Natural killer cell treated with Interleukin-12 subunit alpha and Interleukin-12 subunit beta and Interleukin-15 and Interleukin-18, amount 100 ng/mL, for 72 hours (primary cell): ENCODE measurements at places on chromosomes 5 and 9. TPM values are rescaled to one million over a fixed set of nuclear protein-coding genes. Genes with fewer than 3 reads are reported as not detected.
A peak's percentile ranks its signal among the peaks of the same experiment; 100 is the strongest.

The SLC6A7 gene
- not detected for total RNA-seq

- peaks cover 26% of the 10 kb centered on the region for H3K27me3 ChIP-seq
- H3K4me3 ChIP-seq: no peak overlapping the region
- DNase-seq: no peak
- no peak overlapping the region for H3K27ac ChIP-seq
- H3K4me1 ChIP-seq: no peaks in the 10 kb centered on the region
- no peaks in the 10 kb centered on the region for H3K36me3 ChIP-seq
Measured at GRCh38 chr5:75756211-75756610, 39.0 kb upstream of the POC5 start.

- peaks cover 8% of the 10 kb centered on the region for H3K4me1 ChIP-seq
- H3K4me3 ChIP-seq: no peak overlapping the region
- H3K36me3 ChIP-seq: no peaks in the 10 kb centered on the region
- DNase-seq: no peak
Measured at GRCh38 chr9:113298924-113299770, 4.0 kb downstream of the RNF183 start.

- H3K4me1 ChIP-seq: peaks cover 5% of the 10 kb centered on the region
- H3K27me3 ChIP-seq: peaks cover 6% of the 10 kb centered on the region
- H3K4me3 ChIP-seq: no peak overlapping the region
- H3K27ac ChIP-seq: no peak overlapping the region
Measured at GRCh38 chr5:61290791-61291210, 41.3 kb upstream of the ZSWIM6 start.

- no peak for DNase-seq
- H3K27ac ChIP-seq: no peak overlapping the region
- H3K4me3 ChIP-seq: no peak overlapping the region
- no peaks in the 10 kb centered on the region for H3K27me3 ChIP-seq
Measured at GRCh38 chr9:11871852-11872251, 821.3 kb upstream of the TYRP1 start.

The SOWAHA gene
- total RNA-seq: not detected

The PCDHGC4 gene
- total RNA-seq: not detected

The RNF208 gene
- total RNA-seq: 1.9 TPM

DNA sequence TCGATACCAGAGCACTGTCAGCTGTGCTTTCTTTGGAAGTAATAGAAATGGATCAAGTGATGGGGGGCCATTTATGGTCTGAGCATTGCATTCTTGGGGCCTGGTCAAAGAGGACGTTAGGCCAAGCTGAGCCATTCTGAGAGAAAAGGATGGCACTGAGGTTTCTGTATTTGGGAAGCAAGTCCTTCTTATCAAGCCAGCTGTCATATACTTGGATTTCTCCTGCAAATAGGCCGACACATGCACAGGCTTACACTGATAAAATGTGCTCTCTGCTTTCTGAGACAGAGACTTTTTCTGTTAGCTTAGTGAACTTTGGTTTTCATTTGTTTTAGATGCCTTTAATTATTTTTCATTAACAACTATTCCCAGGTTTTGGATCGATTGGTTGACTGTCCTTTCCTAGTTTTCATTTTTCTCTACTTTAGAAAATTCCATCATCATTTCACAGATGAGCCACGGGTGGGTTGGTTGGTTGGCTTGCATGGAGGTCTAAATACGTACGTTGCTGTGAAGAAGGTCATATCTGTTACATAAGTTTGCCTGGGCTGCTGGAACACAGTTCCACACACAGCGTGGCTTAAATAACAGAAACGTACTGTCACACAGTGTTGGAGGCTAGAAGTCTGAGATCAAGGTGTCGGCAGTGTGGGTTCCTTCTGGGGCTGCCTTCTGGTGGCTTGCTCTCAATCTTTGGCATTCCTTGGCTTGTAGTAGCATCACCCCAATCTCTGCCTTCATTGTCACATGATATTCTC is 20.3 kb downstream of the TMOD1 start:
- H3K27ac ChIP-seq: no peak overlapping the region
- no peak for DNase-seq
- no peaks in the 10 kb centered on the region for H3K4me1 ChIP-seq

The PDCD1LG2 gene
- total RNA-seq: 1.7 TPM

GRCh38 chr5:178453224-178453623 is 137.0 kb downstream of the COL23A1 start:
- no peaks in the 10 kb centered on the region for H3K4me1 ChIP-seq
- H3K36me3 ChIP-seq: no peaks in the 10 kb centered on the region
- peaks cover 13% of the 10 kb centered on the region for H3K27me3 ChIP-seq
- no peak overlapping the region for H3K4me3 ChIP-seq
- H3K27ac ChIP-seq: no peak overlapping the region
- DNase-seq: no peak

DNA sequence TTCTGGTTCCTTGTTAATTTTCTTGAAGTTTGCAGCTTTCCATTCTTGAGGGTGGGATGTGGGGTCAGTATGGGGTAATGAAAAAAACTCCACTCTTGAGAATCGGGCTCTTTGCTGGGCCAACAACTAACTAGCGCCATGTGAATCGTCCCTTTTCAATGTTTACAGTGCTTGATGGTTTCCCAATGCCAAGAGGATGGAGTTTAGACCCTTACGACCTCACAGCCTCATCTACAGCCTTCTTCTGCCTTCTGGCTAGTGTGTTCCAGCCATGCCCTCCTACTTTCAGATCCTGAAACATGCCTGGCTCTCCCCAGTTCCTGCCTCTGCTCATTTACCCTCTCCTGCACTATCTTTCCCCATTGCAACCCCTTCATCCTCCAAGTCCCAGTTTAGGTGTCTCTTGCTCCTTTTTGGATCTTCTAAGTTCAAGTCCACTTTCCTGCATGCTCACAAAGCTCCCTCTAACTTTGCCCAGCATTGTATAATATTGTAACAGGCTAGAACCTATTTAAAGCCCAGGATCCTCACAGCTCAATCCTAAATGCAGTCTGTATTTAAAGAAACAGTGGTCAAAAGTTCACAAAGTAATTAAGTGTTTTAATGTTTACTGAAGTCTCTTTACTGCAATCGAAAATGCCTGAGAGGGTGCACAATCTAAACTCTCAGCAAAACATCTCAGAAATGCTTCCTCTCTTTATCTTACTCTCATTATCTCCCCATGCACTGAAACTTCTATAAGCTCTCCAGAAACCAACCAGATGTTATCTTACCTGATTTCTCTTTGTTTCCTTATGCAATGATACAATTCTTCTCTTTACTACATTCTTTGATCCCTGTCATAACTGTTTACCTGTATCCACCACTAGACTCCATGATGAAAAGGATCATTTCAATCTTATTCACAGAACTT is 20.6 kb upstream of the CAST start:
- H3K27me3 ChIP-seq: no peaks in the 10 kb centered on the region
- H3K36me3 ChIP-seq: no peaks in the 10 kb centered on the region
- H3K4me3 ChIP-seq: no peak overlapping the region
- DNase-seq: no peak

The ACOT12 gene
- total RNA-seq: not detected

The CDC20B gene
- total RNA-seq: 0.31 TPM

- H3K4me1 ChIP-seq: peaks cover 12% of the 10 kb centered on the region
- peaks cover 4% of the 10 kb centered on the region for H3K36me3 ChIP-seq
- no peaks in the 10 kb centered on the region for H3K27me3 ChIP-seq
- DNase-seq: no peak
Measured at GRCh38 chr5:177510567-177511053, 984 bp upstream of the DOK3 start.

The PCDHGA6 gene
- total RNA-seq: 0.73 TPM

GRCh38 chr5:119418606-119419100 is 33.6 kb upstream of the HSD17B4 start:
- H3K27ac ChIP-seq: no peak overlapping the region
- no peaks in the 10 kb centered on the region for H3K36me3 ChIP-seq
- no peak overlapping the region for H3K4me3 ChIP-seq
- no peak for DNase-seq
- H3K4me1 ChIP-seq: peaks cover 14% of the 10 kb centered on the region

The BHMT gene
- total RNA-seq: not detected

DNA sequence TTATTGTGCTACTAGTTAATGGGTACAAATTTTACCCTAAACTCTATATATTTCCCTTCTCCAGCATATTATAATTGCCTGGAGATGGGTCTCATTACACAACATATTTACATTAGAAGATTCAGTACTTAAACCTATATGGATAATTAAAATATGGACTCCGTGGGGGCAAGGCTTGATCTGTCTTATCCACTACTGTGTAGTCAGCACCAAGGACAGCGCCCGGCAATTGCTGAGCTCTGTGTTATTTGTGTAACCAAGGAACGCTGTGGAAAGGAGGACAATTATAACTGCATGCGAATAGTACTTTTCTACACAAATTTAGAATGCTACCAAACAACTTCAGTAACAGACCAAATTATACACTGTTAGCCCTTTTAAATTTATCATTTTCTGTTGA is 77.7 kb downstream of the DNAH5 start:
- H3K4me3 ChIP-seq: no peak overlapping the region
- H3K36me3 ChIP-seq: no peaks in the 10 kb centered on the region
- no peaks in the 10 kb centered on the region for H3K4me1 ChIP-seq
- no peaks in the 10 kb centered on the region for H3K27me3 ChIP-seq
- no peak overlapping the region for H3K27ac ChIP-seq
- no peak for DNase-seq

The FOXI1 gene
- total RNA-seq: 0.25 TPM

DNA sequence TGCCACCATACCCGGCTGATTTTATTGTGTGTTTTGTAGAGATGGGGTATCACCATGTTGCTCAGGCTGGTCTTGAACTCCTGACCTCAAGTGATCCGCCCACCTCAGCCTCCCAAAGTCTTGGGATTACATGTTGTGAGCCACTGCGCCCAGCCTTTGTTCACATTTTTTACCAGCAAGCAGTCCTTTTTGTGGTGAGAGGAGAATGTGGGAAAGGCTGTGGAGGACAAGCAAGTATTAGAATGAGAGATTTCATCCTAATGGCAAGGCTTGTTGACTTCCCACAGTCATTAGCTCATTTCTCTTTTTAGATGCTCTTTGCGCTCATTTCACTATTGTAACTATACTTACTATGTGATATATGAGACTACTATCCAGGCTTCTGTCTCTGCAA is 6.1 kb downstream of the IL31RA start:
- DNase-seq: no peak
- H3K27me3 ChIP-seq: peaks cover 17% of the 10 kb centered on the region
- no peaks in the 10 kb centered on the region for H3K36me3 ChIP-seq
- H3K27ac ChIP-seq: peak overlapping the region; percentile 88

- H3K36me3 ChIP-seq: no peaks in the 10 kb centered on the region
- no peak overlapping the region for H3K4me3 ChIP-seq
- no peaks in the 10 kb centered on the region for H3K27me3 ChIP-seq
- H3K4me1 ChIP-seq: no peaks in the 10 kb centered on the region
Measured at GRCh38 chr5:114412510-114413171, 50.8 kb downstream of the KCNN2 start.

- DNase-seq: no peak
- peak overlapping the region; percentile 90 for H3K4me3 ChIP-seq
- H3K27me3 ChIP-seq: no peaks in the 10 kb centered on the region
- H3K4me1 ChIP-seq: peaks cover 34% of the 10 kb centered on the region
- H3K36me3 ChIP-seq: no peaks in the 10 kb centered on the region
Measured at GRCh38 chr9:113222482-113222841, 1.1 kb downstream of the SLC31A1 start.

GRCh38 chr5:40385544-40385943 is 294.2 kb upstream of the PTGER4 start:
- H3K27me3 ChIP-seq: no peaks in the 10 kb centered on the region
- H3K4me1 ChIP-seq: peaks cover 77% of the 10 kb centered on the region
- no peak for DNase-seq
- H3K27ac ChIP-seq: peak overlapping the region; percentile 93
- H3K4me3 ChIP-seq: peak overlapping the region; percentile 75

DNA sequence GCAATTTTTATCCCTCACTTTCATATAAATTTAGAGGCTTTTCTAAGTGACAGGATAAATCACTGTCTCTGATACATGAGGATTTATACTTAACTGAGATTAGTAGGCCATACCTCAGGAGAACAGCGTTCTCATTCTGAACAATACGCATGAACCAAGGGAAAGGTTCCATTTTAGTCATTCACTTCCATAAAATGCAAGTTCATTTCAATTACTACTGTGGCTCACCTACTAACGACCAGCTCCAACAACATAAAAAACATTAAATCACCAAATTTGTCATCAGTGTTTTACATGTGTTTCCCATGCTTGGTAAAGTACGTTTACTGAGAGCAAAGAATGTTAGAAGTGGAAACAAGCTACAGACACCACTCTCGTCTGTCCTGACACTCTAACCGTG is 67.4 kb downstream of the EFNA5 start:
- no peak for DNase-seq
- H3K4me1 ChIP-seq: no peaks in the 10 kb centered on the region
- no peaks in the 10 kb centered on the region for H3K36me3 ChIP-seq
- H3K4me3 ChIP-seq: no peak overlapping the region
- H3K27me3 ChIP-seq: peaks cover 21% of the 10 kb centered on the region

- peak overlapping the region; percentile 57 for H3K27ac ChIP-seq
- peaks cover 12% of the 10 kb centered on the region for H3K4me1 ChIP-seq
- H3K4me3 ChIP-seq: no peak overlapping the region
- H3K27me3 ChIP-seq: no peaks in the 10 kb centered on the region
- H3K36me3 ChIP-seq: peaks cover 32% of the 10 kb centered on the region
Measured at GRCh38 chr5:132895719-132896305, 22.3 kb downstream of the LEAP2 start.

DNA sequence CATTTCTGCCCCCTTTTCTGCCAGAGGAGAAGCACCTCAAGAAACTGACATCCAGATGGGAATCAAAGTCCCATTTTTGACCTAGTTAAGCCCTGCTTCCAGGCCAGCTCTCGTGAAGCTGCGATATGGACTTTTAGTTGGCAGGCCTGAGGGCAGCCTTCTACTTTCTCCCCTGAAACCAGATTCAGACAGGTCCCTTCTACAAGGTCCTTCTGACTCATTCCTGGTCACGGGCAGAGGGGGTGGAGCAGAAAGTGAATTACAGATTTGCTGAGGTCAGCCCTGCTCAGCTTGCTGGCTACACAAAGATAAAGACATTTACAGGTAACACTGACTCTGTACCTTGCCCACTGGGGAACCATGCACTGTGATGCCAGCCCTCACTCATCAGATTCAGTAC is 52.8 kb upstream of the TUT7 start:
- H3K27me3 ChIP-seq: peaks cover 15% of the 10 kb centered on the region
- no peak for DNase-seq
- H3K36me3 ChIP-seq: no peaks in the 10 kb centered on the region
- H3K4me1 ChIP-seq: peaks cover 4% of the 10 kb centered on the region

DNA sequence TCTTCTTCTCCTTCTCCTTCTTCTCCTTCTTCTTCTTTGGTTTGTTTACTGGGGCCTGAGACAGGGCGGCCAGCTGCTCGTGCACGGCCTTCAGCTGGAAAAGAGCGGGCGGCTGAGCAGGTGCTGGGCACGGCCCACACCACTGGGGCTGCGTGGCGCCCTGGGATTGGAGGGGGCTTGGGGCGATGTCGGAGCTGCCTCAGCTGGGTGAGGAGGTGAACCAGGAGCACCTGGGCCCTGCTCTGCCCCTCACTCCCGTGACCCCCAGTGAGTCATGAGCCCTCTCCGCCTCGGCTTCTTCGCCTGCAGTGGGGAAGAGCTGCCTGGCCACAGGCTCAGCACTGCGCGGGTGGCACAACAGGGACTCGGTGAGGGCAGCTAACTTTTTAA is 14.9 kb downstream of the BRD3OS start:
- H3K4me3 ChIP-seq: no peak overlapping the region
- peak; percentile 58 for DNase-seq
- no peaks in the 10 kb centered on the region for H3K27me3 ChIP-seq
- peaks cover 5% of the 10 kb centered on the region for H3K36me3 ChIP-seq

GRCh38 chr5:40401284-40402006 is 278.3 kb upstream of the PTGER4 start:
- peaks cover 11% of the 10 kb centered on the region for H3K36me3 ChIP-seq
- DNase-seq: no peak
- H3K4me3 ChIP-seq: peak overlapping the region; percentile 71
- H3K27ac ChIP-seq: peak overlapping the region; percentile 99

GRCh38 chr5:131965826-131966415 is 20.5 kb upstream of the MEIKIN start:
- no peaks in the 10 kb centered on the region for H3K4me1 ChIP-seq
- no peaks in the 10 kb centered on the region for H3K27me3 ChIP-seq
- H3K36me3 ChIP-seq: no peaks in the 10 kb centered on the region
